ENCODE measurements at places on chromosomes 3 and 15.

GRCh38 chr3:60755094-60755493, 496.2 kb downstream of the FHIT start:
- no peak for DNase-seq

- peak; percentile 39 for DNase-seq
These were observed 106.6 kb downstream of the SSR3 start for GRCh38 chr3:156448300-156448699.

GRCh38 chr3:4827767-4828166, 151.5 kb upstream of the BHLHE40 start:
- no peak for DNase-seq

DNA sequence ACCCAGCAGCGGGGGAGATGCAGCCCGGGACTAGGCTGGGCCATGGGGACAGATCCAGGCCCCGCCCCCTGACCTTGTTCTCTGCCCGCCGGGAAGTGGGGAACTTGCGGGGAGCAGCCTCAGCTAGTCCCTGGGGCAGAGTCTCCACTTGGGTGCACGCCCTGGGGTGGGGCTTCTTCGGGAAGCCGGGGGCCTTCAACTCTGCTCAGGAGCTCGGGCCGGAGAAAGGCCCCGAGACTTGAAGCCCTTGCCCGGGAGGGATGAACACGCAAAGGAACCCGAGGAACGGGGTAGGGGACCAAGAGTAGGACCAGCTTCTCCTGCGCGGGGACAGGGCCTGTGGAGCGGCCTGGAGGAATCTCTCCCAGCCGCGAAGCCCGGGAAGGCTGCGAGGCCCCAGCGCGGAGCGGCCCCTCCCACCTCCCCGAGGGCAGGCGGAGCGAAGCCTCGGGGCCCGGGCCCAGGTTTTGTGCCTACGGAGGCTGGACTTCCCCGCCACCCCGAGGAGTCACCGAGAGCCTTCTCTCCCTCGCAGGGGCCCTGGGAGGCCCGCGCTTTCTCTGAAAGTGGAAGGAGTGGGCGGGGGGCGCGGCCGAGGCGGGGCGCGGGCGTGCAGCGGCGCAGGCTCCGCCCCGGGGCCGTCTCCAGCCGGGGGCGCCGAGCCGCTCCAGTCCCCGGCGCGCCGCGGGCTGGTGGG, at the start of gene ITPKA:
Gene ITPKA, plus strand, starts transcription at position 670 of the 697 bp plus-strand sequence. CDS start 54 bp downstream, outside the sequence.
- peak; percentile 57 for DNase-seq

DNA sequence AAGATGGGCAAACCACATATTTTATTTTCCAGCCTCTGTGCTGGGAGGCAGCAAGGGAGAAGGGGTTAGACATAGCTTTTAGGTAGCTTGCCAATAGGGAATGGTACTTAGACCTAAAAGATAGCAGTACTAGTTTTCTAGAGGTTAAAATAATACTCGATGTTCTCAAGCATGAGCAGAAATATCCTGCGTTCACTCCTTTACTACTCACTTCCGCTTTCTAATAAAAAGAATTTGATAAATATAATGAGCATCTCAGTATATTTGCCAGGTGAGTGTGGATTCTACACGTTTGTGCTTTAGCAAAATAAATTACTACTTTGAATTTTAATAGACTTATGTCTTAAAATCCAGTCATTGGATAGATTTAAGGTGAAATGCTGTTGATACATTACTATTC, 39.4 kb upstream of the CD47 start:
- DNase-seq: no peak

- no peak for DNase-seq
These were observed 188.3 kb downstream of the RSL24D1 start for GRCh38 chr15:55008421-55008820.

- DNase-seq: no peak
These were observed 366.4 kb upstream of the AGTR1 start for GRCh38 chr3:148331081-148331846.

DNA sequence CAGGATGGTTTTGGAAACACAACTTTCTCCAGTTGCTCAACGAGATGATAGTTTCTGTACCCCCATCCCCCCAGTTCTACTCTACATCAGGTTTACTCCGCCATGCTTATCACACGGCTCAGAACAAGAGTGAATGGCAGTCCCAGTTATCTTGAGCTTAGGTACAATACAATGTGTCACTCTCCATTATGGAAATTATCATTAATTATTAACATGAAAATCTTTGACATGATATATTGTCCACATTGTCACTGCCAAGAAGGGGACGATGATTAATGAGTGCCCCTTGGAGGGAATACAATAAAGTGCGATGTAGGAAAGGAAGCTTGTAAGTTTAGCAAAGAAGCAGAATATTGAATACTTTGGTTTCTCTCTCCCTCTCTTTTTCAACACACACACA, 252.6 kb upstream of the CFAP20DC start:
- no peak for DNase-seq

DNA sequence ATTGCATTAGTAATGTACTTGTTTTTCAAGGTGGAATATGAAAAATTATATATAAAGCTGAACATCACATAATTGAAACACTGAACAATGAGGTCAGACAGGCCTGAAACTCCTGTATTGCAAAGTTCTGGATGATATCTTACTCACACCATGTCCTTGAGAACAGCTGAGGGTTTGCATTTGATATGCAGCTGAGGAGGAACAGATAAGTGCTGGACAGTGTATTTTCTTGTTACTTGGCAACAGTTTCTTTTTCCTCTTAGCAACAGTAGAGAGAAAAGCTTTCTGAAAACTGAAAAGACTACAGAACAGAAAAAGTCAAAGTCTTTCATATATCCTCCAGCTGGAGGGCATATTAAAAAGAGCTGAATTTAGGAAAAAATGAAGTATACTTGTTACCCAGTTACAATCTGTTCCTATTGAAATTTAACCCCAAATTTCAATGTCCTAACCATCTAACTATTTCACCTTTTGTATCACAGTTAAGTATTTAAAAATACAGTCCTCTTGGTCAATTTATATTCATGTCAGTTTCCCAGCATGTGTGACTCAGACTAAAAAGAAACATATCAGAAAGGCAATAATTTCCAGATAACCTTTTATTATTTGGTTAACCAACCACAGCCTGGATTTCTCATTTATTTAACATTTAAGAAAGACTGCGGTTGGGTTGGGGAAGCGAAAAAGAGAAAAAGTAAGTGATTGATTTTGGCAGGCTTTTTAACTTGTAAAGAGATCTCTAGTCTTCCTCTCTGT, 733.0 kb upstream of the DPPA4 start:
- DNase-seq: peak; percentile 6

- peak; percentile 98 for DNase-seq
These were observed 57.4 kb downstream of the LRTM1 start for GRCh38 chr3:54870423-54870822.

DNA sequence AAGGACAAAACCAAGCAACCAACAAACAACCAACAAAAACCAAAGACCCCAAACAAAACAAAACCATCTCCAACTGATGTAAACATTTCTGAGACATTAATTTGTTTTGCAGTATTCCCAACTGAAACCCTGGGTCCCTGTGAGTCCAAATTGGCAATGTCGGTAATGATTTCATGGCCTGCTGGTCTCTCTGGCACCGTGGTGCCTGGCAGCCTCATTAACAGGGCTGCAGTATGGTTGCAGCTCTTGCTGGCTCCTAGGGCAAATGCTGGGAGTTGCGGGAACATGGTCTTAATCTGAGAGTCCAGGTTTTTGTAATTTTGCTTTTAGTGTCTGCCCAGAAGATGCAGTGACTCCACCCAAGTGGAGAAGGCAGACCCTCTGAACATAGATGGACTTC, 128.3 kb downstream of the SV2B start:
- DNase-seq: no peak

DNA sequence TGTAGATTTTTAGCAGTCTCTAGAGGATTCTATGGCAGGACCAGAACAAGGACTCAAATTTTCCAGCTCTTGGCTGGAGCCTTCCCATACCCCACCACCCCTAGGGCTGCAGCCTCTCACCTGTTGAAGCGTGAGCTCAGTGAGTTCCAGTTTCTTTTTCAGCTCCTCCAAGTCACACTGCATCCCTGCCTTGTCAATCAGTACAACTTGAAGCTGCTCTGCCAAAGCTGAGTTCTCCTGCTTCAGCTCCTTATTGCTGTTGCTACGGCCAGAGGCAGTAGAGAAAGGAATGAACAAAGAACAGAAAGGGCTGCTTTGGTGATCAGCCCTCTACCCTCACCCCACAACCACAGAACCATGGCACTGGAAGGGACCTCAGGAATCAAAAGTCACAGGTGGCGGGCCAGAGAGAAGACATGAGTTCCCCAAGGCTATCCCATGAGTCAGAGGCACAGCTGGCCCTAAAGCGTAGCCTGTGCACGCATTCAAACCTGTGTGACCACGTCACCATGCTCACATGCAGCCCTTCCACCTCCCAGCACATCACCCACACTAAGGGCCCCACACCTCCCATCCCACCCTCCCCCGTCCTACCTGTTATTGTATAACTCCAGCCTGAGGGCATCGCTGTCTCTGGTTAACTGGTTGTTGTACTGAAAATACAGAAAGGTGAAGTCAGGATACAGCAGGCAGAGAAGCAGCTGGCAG, 83.3 kb upstream of the C2CD4B start:
- no peak for DNase-seq

GRCh38 chr3:33032938-33033337, 64.0 kb downstream of the GLB1 start:
- DNase-seq: no peak

DNA sequence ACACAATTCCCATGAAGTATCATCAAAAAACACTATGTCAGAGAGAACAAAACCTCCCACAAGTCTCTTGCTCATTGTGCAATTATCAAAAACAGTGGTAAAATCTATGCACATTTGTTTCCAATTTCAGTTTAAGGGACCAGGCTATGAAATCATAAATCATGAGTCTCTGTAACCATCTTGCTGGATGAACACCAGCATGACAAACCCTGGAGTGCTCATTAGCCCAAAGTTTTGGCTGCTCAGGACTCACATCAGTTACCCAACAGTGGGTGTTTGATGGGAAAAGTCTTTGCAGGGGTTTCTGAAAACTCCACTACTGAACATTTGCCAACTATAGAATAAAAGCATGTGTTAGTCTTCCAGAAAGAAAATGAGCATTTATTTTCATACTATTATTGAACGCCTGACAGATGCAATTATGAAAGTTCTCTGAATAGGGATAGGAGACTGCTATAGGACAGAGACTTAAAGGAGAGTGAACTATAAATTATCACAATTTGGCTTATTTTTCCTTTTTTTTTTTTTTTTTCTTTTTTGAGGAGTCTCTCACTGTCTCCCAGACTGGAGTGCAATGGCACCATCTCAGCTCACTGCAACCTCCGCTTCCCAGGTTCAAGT, 240.8 kb upstream of the KCNMB2 start:
- DNase-seq: peak; percentile 50

- no peak for DNase-seq
These were observed 195.8 kb downstream of the WDR72 start for GRCh38 chr15:53563627-53564026.

DNA sequence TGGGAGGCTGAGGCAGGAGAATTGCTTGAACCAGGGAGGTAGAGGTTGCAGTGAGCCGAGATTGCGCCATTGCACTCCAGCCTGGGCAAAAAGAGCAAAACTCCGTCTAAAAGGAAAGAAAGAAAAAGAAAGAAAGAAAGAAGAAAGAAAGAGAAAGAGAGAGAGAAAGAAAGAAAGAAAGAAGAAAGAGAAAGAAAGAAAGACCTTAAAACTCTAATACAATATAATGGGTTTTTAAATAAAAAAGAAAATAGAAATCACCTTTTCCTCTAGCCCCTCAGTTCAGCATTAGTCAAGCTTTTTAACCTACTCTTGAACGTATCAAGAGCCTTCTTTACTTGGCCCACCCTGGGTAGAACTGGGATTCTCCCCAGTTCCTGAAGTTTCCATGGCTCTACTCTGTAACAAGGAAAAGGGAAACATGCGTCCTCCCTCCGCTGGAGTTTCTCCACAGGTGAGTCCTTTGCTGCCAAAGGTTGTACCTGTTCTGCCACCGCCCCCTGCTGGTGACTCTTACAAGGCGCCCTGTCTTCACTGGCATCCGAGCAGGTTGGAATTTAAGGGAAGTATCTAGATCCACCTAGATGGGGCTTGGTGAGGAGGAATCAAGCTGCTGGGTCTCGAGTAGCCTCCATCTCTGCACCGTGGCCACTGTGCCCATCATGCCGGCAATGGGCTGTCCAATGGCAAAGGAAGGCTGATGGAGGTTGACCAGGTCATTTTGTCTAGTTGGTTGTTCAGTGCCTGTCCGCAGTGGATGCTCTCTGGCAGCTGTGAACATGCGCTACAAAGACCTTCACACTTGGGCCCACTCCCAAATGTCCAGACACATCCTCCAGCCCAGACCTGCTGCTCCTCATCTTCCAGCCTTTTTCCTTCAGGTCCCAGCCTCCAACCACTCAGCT, 20.6 kb upstream of the EPHB3 start:
- no peak for DNase-seq

- no peak for DNase-seq
These were observed 995 bp downstream of the CHST14 start for GRCh38 chr15:40471808-40472150.

DNA sequence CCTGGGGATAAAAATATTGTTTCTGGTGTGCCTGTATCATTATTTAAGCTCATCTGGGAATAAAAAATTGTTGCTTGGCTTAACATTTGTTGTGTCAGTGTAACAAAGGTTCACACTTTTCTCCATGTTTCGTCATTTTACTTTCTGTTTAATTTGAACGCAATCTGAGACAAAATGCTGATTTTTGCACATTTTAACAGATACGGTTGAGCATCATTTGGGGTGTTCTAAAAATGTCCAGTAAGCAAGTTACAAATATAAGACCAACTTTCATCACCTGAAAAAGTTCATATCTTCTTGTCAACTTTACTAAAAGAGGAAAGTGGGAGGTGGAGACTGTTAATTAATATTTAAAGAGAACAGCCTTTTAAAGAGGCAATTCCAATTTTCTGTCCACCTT, 134.8 kb upstream of the CNTN4 start:
- DNase-seq: no peak

GRCh38 chr3:171956181-171956683, 83.1 kb upstream of the FNDC3B start:
- no peak for DNase-seq

DNA sequence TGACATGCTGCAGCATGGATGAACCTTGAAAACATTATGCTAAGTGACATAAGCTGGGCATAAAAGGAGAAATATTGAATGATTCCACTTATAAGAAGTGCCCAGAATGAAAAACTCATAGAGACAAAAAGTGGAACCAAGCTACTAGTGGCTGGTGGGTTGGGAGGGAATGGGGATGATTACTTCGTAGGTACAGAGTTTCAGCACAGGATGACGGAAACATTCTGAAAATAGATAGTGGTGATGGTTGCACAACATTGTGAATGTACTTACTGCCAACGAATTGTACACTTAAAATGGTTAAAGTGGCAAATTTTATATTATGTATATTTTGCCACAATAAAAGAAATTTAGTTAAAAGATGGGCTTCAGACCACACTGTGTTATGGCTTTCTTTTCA, 93.6 kb downstream of the RPLP1 start:
- no peak for DNase-seq

DNA sequence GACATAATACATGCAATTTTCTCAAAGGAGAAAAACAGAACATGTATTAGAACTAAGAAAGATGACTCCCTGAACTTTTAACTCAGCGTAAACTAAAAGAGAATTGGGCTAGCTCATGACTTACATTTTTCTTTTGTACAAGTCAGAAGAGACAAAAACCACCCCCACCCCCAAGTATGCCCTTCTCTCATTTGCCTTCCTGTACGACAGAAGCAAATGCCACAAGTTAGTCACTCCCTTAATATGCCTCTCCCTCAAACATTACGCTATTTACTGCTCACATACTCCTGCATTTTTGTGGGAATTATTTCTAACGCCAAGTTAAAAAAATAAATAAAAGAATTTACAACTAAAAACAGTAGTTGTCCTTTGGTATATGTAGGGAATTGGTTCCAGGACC, 22.0 kb downstream of the CPEB1 start:
- DNase-seq: peak; percentile 21

GRCh38 chr3:169286214-169286613, 377.3 kb downstream of the MECOM start:
- DNase-seq: no peak

GRCh38 chr15:69735121-69735520, 282.5 kb downstream of the RPLP1 start:
- DNase-seq: peak; percentile 79
